ENCODE measurements at places on chromosomes 1 and 21.

DNA sequence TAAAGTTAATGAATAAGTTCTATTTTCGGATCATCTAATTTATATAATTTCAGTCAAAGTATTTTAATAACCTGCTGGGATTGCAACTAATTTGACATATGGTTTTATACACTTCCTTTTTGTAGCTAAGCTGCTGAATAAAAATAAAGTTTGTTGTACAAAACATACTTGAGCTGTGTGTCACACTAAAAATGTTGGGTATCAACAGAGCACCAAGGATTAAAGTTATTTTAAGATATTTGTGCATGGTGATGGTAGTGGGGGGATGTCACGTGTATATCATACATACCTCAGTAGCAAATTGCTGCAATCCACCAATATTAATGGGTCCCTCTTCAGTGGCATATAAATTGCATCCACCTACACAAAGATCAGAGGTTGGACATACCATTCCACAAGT lies 199.6 kb downstream of the DPYD start:
- no peak for DNase-seq

GRCh38 chr1:112713466-112714312 lies 1.4 kb downstream of the PPM1J start:
- no peak for DNase-seq

DNA sequence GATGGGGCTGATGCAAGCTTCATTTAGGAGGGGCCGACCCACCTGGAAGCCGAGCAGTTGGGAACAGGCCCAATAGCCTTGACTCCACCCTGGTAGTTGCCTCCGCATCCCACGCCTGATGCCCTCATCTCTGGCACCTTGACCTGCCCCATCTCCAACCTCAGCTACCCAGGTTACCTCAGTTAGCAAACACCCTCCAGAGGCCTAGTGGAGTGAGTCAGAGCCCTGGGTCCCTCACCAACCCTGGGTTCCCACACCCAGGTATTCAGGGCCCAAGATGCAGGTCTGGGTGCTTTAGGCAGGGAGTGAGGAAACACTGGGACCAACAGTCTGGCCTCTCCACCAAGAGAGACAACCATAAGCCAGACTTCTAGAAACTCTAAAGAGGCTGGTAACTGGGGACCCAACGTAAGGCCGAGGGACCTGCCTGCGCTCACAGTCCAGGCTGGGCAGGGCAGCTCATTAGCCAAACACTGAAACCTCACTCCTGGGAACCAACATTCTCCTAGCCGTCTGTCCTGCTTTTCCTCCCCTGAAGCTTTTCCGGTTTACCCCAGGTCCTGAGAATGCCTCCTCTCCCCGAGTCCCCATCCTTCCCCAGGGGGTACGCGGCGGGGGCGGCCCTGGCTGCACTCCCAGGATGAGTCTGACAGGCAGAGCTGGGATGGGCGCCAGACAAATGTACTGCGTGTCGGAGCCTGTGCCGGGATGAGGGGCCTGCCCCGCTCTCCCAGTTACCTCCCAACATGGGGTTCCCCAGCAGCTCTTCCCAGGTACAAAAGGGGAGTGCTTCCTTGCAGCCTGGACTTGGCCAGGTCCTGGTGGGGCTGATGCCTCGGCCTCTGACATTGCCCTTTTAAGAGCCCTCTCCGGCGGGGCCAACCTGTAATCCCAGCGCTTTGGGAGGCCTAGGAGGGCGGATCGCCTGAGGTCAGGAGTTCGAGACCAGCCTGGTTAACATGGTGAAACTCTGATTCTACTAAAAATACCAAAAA lies 8.9 kb upstream of the CELSR2 start:
- peak; percentile 72 for DNase-seq

DNA sequence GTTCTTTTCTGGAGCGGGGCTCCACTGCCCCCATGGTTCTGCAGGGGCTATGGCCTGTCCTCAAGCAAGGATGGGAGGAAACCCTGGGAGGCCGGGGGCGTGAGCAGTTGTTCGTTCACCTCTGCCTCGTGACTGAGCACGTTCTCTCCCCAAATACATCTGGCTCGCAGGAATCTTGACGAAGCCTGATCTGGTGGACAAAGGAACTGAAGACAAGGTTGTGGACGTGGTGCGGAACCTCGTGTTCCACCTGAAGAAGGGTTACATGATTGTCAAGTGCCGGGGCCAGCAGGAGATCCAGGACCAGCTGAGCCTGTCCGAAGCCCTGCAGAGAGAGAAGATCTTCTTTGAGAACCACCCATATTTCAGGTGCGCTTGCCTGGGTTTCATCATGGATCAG lies 15.5 kb downstream of the MX1 start:
- DNase-seq: no peak

DNA sequence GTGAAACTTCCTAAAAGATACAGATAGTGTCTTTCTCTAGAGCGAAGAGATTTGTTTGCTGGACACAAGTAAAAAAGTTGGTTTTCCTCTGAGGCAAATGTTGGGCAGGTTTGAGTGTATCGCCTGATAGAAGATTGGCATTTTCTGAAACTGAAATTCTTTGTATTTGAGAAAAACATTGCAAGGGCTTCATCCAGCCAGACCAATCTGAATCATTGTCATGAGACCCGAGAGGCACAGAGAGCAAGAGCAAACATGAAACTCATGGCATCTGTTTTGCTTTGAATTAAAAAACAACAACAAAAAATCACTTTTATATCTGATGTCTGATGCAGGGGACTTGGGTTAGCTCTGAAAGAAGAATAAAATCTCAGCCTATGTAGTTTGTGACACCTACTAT lies 379.3 kb upstream of the NCAM2 start:
- no peak for DNase-seq

DNA sequence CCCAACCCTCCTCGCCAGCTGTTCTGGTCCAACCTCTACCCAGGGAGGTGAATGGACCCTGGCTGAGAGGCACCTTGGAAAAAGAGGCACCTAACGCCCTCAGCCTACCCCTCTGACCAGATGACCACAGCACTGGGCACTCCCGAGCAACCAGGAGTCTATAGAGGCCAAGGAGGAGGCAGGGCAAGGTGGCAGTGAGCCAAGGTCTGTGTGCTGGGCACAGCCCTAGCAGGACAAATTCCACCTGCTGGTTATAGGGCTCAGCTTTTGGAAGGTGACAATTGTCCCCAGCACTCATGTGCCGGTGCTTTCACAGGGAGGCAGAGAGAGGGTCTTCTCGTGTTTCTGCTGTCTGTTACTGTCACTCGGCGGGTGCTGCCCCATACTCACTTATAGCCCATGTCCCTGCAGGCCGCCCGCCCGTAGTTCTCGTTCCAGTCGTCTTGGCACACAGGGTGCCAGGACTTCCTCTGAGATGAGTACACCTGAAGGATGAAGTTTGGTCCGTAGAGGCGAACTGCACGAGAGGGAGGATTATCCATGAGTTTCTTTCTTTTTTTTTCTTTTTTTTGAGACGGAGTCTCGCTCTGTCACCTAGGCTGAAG lies 27.8 kb downstream of the TMPRSS2 start:
- no peak for DNase-seq

- no peak for DNase-seq
Measured at GRCh38 chr1:56441601-56442000, 137.8 kb downstream of the PLPP3 start.

DNA sequence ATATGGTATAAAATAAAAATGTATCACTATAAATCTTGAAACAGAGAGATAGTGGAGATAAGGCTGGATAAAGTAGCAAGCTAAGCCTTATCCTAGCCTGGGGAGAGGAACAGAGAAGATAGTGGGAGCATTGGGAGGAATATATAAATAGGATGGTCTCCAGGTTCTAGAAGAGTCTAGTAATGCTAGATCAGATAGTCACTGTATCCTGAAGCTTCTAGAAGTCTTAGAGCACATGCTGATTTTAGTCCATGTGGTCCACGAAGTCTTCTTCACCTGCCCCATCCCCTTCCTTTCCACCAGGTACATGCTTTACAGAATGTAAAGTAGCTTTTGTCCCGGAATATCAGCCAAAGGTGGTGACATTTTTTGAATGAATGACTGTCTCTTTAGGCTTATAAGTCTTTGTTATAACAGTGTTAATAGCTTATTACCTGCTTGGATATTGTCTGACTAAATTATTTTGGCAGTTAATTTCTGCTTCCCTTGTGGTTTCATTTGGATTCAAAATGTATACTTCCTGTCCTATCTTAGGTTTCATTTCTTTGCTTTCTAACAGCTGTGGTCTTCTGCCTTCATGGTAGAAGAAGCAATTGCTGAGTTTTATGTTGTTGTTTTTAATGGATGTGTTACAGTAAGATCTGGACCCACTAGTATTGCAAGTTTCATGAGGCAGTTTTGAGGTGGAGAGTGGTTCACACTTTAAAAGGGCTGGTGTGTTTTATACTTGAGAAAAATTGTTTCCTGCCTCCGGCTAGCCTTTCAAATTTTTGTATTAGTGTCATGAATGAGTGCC lies 5.9 kb downstream of the SMG7 start:
- DNase-seq: no peak

DNA sequence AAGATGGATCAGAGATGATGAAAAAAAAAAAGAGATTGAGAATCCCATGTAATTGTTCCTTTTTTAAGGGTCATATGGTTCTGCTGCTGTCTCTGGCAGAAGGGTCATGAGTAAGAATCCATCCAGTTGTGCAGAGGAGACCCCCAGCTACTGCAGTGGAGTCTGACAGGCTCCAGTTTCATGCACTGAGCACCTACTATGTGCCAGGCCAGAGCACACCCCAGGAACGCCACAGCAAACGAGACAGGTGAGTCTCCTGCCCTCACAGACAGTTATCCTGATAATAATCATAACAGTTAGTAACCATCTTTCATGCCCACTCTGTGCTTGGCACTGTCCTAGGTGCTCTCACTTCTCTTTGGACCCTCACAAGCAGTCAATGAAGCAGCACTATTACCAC lies 420.0 kb downstream of the MATN1 start:
- no peak for DNase-seq

- DNase-seq: peak; percentile 70
Measured at GRCh38 chr1:68213843-68214242, 18.5 kb downstream of the WLS start.

- no peak for DNase-seq
Measured at GRCh38 chr1:206885341-206886060, 11.7 kb upstream of the IL24 start.

DNA sequence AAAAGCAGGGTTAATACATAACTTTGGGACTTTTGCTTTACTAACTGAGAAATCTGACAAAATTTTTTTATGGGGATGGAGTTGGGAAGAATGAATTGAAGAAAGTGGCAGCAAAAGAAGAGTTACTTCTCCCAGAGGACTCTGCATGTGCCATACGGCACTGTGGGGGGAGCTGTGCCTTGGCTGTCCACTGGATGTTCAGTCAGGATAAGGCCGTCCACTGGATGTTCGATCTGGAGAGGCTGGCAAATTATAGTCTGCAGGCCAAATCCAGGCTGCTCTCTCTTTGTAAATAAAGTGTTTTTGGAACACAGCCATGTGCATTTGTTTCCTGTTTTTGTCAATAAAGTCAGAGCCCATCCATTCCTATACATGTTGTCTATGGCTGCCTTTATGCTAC lies 4.5 kb upstream of the MAP3K7CL start:
- DNase-seq: no peak

DNA sequence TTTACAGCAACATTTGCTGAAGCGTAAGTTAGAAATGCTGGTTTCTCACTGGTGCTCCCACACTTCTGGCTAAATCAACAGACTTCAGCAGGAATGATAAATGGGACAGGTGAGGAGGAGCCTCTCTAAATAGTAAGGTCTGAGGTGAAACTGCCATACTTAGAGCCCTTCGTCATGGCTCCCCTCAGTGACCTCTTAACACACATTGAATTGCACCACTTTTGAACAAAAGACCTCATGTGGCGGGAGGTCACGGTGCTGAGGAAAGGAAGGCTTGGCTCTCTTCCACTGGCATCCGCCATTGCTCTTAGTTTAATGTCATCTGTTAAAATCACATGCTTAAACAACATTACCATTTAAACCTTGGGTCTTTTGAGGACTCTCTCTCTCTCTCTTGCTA lies 3.4 kb downstream of the MAP3K7CL start:
- no peak for DNase-seq

DNA sequence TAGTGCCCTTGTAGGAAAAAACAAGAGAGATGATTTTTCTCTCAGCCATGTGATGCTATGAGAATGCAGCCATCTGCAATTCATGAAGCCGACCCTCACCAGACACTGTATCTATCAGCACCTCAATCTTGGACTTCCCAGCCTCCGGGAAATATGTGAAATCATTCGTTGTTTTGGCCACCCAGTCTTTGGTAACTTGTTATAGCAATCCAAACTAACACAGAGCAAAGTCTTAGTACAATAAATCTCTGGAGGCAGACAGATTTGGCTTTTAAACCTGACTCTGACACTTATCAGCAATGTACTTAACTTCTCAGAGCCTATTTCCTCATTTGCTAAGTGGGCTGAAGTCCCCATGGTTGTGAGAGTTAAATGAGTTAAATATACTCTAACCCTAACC lies 5.1 kb upstream of the MED18 start:
- no peak for DNase-seq

- DNase-seq: peak; percentile 51
Measured at GRCh38 chr21:31520561-31521098, 138.9 kb upstream of the SOD1 start.

DNA sequence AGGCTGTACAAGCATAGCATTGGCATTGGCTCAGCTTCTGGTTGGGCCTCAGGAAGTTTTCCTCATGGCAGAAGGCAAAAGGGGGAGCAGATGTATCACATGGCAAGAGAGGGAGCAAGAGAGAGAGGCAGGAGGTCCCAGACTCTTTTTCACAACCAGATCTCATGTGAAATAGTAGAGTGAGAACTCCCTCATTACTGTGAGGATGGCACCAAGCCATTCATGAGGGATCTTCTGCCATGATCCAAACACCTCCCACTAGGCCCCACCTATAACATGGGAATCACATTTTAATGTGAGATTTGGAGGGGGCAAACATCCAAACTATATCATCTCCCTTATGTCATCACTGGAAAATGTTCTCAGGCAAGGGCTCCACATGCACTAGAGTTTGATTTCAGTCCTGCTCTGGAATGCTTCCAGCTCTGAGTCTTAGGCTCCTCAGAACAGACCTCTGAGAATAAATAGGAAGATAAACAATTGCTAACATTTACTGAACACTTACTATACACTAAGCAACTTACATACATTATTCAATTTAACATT lies 39.4 kb upstream of the VTCN1 start:
- DNase-seq: no peak

DNA sequence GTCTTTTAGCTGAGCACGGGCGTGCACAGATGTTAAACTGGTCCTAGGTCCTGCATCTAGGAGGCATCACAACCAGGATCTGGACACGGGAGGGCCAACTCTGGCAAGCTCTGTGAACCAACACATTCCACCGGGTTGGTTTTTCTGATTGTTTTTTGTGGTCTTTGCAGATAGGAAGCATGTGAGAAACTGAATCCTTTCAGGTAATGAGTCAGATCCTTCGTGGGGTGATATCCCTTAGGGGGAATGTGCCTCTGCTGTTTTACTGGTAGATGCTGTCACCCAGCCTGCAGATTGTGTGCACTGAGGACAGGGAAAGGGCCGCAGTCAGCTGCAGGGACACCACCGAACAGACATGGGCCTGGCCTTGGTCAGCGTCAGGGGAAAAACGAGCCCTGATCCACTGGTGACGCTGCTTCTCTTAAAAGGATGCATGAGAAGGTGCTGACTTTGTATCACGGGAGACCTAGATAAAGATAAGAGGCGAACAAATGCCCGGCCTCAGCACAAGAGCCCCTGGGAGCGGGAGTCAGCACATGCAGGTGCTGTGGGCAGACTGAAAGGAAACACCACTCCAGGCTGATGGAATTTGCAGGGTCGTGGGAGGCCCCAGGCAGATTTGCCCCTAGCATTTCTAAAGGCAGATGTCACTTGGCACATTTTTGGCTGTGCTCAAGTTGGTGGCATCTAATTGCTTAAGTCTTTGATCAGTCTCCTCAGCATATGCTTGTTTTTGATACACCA lies 51.1 kb downstream of the DOP1B start:
- DNase-seq: no peak

Data from eye (tissue), 1 donor.